ENCODE measurements at places on chromosomes 3 and 15. TPM values are rescaled to one million over a fixed set of nuclear protein-coding genes. Genes with fewer than 3 reads are reported as not detected.
A peak's percentile ranks its signal among the peaks of the same experiment; 100 is the strongest.

DNA sequence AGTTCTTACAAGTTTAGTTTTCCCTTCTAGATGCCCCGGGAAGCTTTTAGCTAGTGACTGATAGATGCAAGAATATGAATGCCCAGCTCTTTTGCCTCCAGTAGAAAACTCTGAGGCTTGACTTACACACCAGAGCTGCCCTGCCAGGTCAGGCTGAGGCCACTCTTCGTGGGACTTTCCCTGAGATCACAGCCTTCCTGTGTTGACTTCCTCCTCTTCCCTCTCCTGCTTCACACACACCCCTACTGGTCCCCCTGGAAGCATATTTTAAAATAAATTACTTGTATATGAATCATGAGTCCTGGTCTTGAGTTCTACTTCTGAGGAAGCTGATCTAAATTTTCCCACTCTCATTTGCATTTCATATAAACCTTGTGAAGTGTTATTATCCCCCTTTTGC lies 413.7 kb downstream of the PDCD6IP start:
- DNase-seq = no peak

DNA sequence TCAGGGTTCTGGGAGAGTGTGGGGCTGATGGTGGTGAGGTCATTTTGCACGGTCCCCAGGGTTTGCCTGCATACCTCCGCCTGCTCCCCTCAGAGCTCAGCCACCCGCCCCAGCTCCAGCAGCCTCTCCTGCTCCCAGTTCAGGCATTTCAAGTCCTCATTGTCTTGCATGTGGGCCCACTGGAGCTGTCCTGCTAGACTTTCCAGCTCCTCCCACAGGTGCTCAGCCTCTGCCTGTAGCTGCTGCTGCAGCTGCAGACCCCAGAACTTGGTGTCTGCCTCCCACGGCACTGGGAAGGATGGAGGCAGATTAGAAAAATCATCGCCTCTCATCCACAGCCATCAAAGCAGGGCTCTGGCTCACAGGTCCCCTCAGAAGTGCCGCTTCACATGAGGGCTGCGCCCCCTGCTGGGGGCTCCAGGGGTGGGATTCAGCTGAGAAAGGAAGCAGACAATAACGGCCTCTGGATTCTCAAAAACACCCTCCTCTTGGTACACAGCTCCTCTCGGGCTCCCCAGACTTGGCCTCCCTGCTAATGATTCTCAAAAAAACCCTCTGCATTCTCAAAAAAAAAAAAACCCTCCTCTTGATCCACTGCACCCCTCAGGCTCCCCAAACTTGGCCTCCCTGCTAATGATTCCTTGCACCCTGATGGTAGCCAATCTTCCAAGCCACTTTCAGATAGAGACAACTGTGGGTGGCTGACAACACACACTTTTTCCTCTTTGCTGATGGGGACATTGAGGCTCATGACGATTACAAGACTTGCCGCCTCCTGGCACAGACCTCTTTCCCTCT lies 89.3 kb upstream of the C2CD4B start:
- peak; percentile 79 for DNase-seq

DNA sequence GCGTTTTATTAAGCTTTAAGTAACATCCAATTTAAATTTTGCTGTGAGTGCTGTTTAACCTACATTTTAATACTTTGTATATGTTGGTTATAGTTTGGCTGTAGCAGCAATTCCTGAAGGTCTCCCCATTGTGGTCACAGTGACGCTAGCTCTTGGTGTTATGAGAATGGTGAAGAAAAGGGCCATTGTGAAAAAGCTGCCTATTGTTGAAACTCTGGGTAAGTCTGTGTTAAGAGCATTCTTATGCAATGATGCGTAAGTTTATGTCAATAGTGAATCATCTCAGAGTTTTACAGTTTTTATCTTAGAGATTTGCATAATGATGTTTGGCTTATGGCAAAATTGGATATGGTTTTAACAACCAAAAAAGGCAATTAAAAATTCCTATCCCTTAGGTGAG lies 62.7 kb downstream of the ASTE1 start:
- DNase-seq = no peak

DNA sequence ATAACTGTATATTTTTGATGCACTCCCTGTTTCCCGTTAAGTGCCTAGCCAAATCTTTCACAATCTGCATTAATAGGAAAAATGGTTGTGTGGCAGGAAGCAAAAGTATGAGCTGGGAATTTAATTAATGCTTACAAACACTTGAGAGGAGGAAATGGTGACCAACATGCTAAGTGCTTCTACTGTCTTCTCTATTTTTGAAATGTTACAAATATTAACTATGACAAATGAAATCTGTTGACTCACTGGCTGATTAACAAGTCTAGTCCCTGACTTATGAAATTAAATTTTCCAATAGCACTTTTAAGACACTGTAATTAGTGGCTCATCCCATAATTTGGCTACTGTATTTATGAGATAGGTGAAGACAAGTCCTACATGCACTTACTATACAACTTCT lies 446.9 kb upstream of the DPPA4 start:
- no peak for DNase-seq

DNA sequence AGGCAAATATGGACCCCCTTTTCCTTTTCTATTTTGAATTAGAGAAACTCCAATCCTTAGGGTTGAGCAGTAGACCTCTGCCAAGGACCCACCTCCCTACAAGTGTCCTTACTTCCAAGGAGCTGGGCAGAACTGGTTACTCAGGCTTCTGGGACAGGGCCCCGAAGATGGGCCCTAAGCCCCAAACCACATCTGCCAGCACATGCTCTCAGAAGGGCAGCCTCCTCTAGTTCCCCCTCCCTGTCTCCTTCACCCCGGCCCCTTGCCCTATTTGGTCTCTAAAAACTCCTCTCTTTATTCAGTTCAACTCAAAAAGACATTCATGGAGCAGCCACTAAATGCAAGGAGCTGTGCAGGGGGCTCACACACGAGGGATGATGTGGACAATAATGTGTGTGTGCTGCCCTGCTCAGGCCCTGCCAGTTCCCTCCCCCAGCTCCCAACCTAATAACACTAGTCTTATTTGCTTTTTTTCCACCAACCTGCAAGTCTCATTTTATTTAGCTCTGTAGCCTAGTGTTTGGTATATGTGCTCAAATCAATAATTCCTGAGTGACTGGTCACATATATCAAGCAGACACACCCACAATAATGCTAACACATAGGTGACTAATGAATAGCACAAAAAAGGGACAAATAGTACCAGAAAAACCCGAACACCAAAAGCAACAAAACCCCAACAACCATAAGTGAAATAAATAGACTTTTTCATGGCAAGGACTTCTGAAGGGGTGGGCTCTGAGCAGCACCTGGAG lies 12.2 kb downstream of the ZDHHC3 start:
- DNase-seq = no peak

DNA sequence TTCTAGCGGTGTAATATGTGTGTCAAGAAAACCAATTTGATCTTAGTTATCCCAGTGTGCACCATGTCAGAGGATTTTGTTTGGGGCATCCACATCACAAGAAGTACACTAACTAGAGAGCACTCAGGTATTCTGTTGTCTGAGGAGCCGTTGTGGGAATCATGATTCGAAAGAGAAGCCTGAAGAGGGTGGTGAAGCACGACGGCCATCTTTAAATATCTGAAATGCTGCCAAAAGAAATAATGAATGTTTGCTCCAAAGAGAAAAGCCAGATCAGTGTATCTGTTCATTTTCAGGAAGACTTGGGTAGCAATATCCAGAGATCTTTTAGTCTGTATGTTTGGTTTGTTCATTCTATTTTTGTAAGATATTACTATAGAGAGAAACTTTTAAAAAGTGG lies 180.7 kb downstream of the KLHL25 start:
- DNase-seq = no peak

GRCh38 chr15:60655252-60655651 lies 176.3 kb upstream of the ICE2 start:
- DNase-seq = no peak

DNA sequence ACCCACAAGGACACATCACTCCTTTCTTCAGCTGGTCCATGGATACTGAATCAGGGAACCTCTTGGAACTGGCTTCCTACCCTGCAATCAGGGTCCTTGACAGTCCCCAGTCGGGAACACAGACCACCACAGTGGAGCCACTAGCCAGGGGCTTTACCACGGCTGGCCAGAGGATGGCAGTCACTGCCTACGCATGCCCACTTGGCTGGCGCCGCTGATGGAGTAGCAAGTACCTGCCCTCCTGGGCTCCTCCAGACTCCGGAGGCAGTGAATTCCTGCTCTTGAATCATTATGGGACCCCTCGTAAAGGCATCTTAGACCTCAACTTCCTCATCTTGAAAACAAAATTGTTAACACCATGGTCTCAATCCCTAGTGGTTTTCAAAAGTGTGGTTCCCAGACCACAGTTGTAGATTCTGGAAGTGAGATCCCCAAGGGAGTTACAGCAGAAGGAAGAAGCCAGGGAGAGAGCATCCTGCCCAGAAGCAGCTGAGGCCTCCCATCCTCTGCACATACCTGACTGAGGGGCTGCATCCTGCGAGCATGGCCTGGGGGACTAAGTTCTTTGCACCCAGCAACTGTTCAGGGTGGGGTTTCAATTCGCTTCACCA lies 9.1 kb upstream of the SKIC8 start:
- DNase-seq = peak; percentile 66

- DNase-seq = no peak
Observed at GRCh38 chr3:11021611-11022011, 29.1 kb downstream of the SLC6A1 start.

- DNase-seq = no peak
Observed at GRCh38 chr15:83449250-83449671, 2.1 kb downstream of the SH3GL3 start.

GRCh38 chr3:197750396-197750831 lies 731 bp downstream of the FYTTD1 start:
- DNase-seq = peak; percentile 78

GRCh38 chr3:113002679-113003078 lies 11.9 kb downstream of the GTPBP8 start:
- no peak for DNase-seq

GRCh38 chr3:150779402-150779858 lies 16.5 kb upstream of the SIAH2 start:
- DNase-seq = no peak

- no peak for DNase-seq
Observed at GRCh38 chr15:100732211-100733055, 130.0 kb downstream of the ASB7 start.

GRCh38 chr15:84960391-84961113 lies 21.1 kb upstream of the PDE8A start:
- DNase-seq = no peak

DNA sequence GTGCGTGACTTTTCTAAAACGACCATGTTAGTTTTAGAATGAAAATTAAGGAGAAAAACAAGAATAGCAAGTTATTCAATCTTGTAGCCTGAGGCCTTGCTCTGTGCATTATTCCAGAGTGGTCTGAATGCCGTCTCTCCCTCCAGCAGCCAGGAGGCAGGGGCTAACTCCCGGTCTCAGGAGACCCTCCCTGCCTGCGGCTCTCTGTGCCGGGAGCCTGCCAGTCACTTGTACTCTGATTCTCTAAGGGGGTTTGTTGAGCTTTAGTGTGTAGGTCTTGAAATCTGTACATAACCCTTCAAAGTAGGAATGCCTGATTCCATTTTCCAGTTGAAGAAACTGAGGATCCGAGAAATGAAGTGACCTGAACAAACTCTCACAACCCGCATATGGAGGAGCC lies 97.3 kb downstream of the ARNT2 start:
- DNase-seq = no peak

DNA sequence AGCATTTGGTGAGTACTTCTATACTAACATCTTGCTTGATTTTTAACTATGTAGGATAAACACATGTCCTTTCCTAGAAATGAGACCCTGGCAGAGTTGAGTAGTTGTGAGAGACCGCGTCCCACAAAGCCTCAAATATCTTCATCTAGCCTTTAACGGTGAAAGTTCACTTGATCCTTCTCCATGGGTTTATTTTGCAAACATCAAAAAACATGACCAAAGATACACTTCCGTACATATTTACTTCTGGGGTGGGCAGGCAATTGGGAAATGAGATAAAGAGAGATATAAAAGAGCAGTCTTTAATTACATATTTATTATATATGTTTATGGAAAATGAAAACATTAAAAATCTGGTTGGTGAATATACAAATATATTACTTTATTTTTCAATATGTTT lies 5.2 kb upstream of the KAT2B start:
- DNase-seq = no peak

GRCh38 chr3:27133060-27133459 lies 236.1 kb downstream of the NEK10 start:
- no peak for DNase-seq

DNA sequence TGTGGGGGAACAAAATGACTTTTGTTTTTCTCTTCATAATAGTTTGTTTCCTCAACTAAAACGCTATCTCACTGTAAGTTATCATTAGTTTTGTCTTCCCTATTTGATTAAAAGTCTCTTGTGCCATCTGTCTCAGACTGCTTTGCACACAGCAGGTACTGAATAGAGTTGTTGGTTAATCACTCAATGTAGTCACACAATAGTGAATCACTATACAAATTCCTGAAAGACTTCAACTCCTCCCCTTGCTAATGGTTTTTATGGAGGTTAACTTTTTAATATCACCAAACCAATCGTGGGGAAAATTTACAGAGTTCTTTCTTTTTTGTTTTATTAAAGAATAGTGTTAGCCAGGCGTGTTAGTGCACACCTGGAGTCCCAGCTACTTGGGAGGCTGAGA lies 2.6 kb upstream of the NGLY1 start:
- DNase-seq = no peak

- no peak for DNase-seq
Observed at GRCh38 chr3:53850895-53851294, 4.5 kb downstream of the IL17RB start.

DNA sequence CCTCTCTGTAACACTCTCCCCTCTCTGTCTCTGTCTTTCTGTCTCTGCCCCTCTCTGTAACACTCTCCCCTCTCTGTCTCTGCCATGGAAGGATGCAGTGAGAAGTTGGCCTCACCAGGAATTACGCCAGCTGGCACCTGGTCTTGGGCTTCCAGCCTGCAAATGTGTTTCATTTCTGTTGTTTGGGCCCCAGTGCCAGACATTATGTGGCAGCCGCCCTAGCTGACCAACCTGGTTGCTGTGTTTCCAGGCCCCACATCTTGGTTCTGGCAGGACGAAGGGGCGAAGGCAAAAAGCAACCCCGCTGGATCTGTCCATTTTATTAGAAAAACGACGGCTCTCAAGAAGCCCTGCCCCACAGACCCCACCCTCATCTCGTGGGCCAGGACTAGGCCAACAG lies 5.2 kb upstream of the ZXDC start:
- no peak for DNase-seq

- DNase-seq = peak; percentile 54
Observed at GRCh38 chr15:100918690-100919480, at the start of gene LRRK1. Gene LRRK1, plus strand, starts transcription at chr15:100919357. Its CDS starts 5,276 bp downstream, at chr15:100924633.

The SLC12A1 gene
- total RNA-seq = not detected

The KY gene
- not detected for total RNA-seq

The ALS2CL gene
- total RNA-seq = 17.3 TPM

The B3GALNT1 gene
- total RNA-seq = 57.9 TPM

The TRH gene
- total RNA-seq = not detected

The THRB gene
- 15.4 TPM for total RNA-seq

The TUBGCP5 gene
- total RNA-seq = 9.2 TPM

The SCAMP5 gene
- 5.7 TPM for total RNA-seq

The SMCO1 gene
- total RNA-seq = 10.7 TPM

The PP2D1 gene
- not detected for total RNA-seq

The ANKRD34C gene
- total RNA-seq = 0.13 TPM

The GRIP2 gene
- total RNA-seq = 19.8 TPM

The ALDH1A3 gene
- total RNA-seq = 13.7 TPM
